ENCODE measurements at places on chromosomes 16 and 17.
A peak's percentile ranks its signal among the peaks of the same experiment; 100 is the strongest.

DNA sequence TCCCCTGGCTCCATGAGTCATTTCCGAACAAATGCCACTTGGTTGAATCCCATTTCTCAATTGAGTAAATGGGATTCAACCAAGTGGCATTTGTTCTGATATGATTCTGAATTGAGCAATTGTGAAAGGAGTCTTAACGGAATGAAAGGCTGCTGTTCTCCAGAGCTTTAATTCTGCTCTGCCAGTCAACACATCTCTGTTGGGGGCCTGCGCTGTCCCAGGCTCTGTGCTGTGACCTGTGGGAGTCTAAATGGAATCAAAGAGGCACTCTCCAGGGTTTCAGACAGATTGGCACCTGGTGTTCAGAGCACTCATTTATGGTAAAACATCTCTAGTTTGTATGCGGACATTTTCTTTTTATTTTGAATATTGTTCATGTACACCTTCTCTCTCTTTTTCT is 126.2 kb downstream of the WSCD1 start:
- no peak for DNase-seq

- no peak for DNase-seq
Observed at GRCh38 chr17:35684055-35684802, 47.2 kb upstream of the RASL10B start.

DNA sequence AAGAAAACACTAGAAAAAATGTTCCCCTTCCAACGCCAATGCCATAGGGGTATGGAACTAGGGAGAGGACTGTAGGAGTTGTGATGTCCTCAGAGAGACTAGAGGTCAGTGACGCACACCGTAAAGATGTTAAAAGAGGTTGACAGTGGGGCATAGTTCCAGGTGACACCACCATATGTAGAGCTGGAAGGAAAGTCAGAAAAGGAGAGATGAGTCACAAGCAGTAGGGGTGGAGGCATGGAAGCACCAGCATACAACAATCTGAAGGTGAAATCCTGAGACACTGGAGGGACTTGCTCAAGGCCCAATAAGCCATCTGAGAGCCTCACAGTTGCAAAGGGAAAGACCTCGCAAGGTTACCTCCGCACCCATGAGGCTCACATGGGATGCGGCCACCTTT is 76.0 kb downstream of the ZNF18 start:
- no peak for DNase-seq

GRCh38 chr16:81925016-81925415 is 86.3 kb downstream of the SDR42E1 start:
- DNase-seq = no peak

- no peak for DNase-seq
Observed at GRCh38 chr17:16123531-16123930, 91.8 kb downstream of the NCOR1 start.

DNA sequence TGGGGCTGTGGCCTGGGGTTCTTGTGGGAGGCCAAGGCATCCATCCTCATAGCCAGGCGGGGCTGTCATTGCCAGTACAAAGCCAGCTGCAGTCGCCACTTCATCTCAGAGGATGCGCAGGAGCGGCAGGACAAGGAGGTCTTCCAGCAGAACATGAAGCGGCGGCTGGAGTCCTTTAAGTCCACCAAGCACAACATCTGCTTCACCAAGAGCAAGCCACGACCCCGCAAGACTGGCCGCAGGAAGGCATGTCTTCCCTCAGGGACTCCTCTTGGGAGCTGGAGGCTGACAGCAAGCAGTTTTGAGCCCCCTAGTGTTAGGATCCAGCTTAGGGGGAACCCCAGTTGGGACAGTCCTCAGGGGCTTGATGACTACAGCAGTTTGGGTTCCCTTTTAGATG is 15.1 kb upstream of the PLEKHG4 start:
- DNase-seq = no peak

GRCh38 chr17:31560616-31561235 is 169.3 kb downstream of the RAB11FIP4 start:
- no peak for DNase-seq

DNA sequence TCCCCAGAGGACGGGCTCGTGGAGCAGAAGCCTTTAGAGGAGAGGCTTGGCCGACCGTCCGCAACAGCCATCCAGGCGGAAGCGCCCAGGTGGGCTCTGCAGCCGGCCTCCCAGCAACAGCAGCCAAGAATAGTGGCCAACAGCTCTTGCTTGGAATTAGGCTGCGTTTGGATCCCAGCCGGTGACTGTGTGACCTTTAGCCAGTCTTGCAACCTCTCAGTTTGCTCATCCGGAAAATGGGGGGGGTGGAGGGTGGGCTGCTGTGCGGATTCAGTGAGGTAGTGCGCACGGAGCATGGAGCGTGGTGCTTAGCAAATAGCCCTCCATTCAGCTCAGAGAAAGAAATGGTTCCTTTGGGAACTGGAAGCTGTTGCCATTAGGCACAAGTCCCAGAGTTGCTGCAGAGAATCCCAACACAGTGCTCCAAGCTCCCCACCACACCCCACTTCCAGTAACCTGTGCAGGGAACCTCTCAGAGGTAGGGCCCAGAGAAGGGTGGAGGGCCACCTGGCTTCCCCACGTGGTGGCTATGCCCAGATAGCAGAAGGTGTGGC is 46.7 kb downstream of the RTN4RL1 start:
- DNase-seq = no peak

DNA sequence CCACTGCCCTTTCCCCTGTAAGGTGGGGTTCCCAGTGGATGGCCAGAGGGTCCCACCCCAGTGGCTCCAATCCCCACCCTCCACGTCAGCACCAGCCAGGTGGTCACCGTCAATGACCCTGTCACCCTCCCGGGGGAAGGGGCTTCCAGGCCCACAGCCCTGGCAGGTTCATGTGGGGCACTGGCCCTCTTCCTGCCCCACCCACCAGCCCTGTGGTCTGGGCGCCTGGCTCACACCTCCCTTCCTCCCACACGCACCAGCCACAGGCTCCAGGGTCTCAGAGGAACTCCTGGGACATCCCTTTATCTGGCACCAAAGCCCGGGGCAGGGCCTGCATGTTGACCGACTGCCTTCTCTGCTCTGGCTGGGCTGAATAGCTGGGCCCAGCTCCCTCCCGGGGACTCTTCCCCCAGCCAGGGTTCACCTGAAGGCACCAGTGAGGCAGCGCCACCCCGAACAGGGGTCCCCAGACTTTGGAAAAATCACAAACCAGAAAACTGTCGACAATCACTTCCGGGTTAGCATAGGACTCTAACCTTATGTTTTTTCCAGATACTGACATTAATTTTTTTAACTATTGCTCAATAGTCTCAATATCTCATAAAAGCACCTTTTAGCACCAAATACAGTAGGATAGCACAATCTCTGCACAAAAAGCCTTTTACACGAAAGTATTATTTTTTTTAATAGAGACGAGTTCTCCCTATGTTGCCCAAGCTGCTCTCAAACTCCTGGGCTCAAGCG is 21.9 kb upstream of the ZC3H18 start:
- no peak for DNase-seq

DNA sequence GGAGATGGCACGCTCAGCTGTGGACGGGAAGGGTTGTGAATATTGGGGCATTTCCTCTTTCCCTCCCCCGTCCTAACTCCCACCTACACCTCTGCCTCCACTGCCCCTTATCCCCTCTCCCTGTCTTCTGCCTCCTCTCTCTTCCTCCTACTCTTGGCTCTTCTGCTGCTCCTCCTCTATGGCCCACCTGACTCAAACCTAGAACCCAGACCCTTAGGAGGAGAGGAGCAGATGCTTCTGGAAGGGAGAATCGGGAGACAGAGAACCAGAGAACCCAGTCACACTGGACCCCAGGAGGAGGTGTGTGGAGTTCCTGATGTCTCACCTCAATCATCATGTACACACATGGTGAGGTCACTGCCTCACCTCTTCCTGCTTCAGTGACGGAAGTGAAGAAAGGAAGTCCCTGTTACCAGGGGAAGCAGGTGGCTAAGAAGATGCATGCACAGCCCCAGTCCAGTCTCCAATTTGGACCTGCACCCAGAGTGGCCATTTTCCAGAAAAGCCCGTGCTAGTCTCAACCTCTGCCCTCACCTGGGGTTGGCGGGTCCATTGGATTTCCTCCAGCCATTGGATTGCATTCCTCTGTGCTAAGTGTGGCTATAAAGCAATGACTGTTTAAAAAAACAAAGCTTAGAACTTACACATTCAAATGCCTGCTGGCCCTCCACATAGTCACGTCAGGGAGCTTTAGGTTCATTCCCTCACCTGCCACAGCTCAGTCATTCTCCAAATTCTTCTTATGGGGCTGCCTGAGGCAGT is 4.0 kb downstream of the RNF222 start:
- DNase-seq = peak; percentile 27

- no peak for DNase-seq
Observed at GRCh38 chr17:30808785-30809286, 15.7 kb downstream of the CRLF3 start.

DNA sequence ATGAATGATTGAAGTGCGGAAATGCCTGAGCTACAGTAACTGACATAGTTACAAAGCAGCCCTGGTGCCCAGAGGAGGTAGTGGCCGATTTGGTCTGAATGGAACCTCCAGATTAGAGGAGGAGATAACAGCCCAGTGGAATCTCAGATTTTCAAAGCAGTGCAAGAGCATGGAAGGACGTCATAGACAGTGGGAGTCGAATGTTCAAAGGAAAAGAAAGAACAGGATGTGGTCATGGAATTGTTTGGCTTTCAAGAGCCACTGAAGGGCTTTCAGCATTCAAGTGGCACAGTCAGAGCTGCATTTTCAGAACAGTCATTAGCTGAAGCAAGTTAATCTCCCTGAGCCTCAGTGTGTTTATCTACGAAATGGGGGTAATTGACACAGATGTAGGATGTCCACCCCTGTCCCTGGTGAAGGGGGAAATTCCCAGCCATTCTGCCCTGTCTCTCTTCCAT is 104.6 kb upstream of the CACNG3 start:
- DNase-seq = peak; percentile 6

All from stimulated activated CD4-positive, alpha-beta T cell treated with anti-CD3 and anti-CD28 coated beads, Interleukin-4, amount 100 ng/mL, for 24 hours (primary cell).